ENCODE measurements at places on chromosomes 6 and 20.

DNA sequence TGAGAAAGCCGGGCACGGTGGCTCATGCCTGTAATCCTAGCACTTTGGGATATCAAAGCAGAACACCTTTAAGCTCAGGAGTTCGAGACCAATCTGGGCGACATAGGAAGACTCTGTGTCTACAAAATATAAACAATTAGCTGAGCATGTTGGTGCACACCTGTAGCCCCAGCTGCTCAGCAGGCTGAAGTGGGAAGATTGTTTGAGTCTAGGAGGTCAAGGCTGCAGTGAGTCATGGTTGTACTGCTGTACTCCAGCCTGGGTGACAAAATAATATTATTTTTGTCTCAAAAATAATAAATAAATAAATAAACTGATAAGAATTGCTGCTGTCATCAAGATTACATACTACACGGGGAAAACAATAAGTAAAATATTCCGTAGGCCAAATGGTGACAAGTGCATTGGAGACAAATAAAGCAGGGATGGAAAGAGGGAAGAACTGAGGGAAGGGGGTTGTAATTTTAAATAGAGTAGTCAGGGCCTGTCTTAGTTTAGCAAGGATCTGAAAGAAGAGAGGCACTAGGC, 14.0 kb upstream of the TOP1 start:
- DNase-seq = no peak

DNA sequence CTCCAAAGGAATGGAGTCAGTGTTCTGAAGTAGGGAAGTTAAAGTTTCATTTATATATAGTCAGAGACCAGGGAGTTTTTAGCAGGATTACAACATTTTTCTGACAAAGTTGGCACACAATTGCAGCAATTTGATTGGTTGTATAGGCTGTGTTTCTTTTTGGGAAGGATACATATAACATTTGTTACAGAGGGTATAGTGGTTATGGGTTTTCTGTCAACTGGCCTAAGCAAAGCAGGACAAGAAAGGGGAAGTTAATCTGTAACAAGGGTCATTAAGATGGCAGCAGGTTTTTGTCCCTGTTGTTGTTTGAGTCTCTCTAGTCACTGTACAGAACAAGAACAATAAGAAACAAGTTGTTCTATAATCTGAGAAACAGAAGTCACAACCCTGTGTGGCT, 41.4 kb downstream of the TPD52L1 start:
- DNase-seq = no peak

DNA sequence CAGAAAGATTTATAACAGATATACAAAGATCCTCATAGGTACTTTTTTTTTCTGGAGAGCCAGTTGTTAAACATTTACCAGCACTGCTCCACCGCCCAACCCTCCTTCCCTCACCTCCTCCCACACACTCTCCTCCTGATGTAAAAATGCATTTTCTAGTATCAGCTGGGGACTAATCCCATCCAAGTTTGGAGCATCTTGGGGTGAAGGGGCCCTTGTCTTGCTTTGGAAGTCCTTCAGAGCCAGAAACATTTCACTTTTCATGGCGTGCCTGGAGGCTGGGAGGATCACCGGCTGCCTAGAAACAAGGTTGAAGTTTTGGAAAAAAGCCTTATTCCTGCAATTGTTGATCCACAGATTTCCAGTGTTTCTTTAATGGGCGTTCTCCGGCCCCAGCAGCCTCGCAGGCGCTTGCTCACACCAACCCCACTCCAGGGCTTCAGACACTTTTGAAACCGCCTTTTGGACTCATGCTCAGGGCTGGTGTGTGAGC, 165.1 kb upstream of the AFDN start:
- DNase-seq = no peak

DNA sequence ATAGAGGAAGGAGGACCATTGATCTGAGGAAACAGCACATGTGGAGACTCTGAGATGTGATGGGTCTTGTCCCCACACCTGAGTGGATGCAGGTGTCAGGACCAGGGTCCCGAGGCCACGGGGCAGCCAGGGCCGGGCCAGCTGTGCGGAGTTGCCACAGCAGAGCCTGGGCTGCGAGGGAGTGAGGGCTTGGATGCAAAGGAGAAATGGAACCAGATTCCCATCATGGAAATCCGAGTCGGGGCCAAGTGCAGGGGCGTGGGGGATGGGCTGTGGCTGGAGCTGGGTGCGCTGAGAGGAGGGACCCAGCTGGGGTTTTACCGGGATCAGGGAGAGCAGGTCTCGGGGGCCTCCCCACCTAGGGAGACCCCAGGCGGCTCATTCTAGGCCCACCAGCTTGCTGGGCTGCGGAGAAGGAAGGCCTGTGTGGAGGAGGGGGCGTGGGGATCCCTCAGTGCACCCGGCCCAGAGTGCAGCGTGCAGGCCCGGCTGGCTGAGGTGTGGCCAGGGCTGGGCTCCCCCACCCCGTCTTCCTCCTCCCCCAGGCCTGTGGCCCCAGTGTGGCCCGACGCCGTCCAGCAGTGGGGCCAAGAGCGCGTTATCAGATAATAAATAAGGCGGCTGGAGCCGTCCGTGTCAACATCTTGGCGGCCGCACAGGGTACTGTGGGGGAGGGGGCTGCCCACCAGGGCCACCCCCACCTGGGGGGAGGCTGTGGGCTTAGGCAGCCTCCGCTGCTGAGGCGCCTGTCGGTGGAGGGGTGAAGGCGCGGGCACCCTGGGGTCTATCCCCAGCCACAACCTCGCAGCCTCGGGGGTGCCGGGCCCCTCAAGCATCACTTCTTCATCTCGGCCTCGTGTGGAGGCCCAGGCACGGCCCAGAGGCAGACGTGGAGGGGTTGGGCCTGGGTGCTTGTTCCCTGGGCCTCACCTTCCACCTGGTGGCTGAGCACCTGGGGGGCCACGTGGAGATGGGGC, 17.2 kb downstream of the GATA5 start:
- DNase-seq = no peak

DNA sequence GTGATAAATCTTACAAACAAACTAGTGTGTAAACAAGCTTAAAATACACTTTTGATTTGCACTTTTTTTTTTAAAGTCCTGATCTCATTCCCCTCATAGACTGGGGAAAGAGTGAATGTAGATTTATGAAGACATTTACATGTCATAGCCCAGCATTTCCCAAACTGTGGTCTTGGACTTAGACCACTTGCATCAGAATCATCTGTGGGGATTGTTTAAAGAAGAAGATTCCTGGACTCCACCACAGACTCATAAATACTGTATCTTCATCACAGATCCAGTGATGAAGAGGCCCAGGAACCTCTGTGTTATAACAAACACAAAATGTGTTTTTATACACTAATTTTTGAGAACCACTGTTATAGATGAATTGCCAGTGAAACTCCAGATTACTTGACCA, 99.5 kb downstream of the KCNQ5 start:
- DNase-seq = no peak

GRCh38 chr20:58605292-58606065, 45.6 kb upstream of the STX16 start:
- DNase-seq = no peak

DNA sequence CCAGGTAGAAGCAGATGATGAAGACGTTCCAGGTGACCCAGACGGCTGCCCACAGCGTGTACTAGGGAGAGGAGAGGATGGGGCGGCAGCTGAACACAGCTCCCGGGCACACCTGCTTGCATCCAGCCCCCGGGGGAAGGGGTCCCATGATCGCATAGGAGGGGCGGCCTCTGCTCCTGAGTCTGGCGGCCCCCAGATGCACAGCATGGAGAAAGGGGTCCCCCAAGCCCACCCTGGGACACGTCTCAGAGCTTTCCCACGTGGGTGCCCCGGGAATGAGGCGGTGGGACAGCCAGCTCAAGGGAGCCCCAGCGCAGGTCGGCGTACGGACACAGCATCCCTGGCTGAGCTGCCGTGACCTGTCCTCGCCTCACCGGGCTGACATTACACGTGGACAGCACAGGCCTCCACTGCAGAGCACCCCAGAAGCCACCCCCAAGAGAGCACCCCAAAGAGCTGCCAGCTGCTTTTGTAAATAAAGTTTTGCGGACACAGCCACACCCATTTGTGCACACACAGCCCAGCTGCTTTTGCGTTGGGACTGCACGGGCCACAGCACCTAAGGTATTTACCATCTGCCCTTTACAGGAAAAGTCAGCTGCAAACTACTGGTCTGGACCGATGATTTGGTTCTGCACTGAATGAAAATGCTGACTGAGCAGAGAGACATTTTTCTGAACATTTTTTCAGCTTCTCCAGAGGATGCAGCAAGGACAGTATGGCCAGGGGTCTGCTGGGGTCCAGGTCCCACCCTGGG, 5.2 kb downstream of the NKAIN4 start:
- DNase-seq = no peak

GRCh38 chr6:164887660-164888059, 421.7 kb downstream of the C6orf118 start:
- no peak for DNase-seq

GRCh38 chr6:125748406-125749172, 843 bp upstream of the HEY2 start:
- no peak for DNase-seq

GRCh38 chr6:32589596-32590449, at the start of gene HLA-DRB1:
HLA-DRB1 (minus strand) TSS chr6:32589848; CDS start chr6:32589742, 106 bp downstream.
- no peak for DNase-seq

DNA sequence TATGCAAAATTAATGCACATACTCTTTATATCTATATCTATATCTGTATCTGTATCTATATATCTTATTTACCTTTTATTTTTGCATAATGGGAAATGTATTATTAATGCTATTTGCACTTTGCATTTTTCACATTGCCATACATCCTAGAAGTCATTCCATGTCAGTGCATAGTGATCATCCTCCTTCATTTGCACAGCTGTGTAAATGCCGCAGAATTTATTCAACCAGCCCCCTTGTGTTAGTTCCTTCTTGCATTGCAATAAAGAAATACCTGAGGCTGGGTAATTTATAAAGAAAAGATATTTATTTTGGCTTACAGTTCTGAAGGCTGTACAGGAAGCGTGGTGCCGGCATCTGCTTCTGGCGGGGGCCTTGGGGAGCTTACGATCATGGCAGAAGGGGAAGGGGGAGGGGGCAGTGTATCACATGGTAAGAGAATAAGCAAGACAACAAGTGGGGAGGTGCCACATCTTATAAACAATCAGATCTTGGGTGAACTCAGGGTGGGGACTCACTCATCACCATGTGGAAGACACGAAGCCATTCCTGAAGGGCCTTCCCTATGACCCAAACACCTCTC, 101.9 kb upstream of the RNF24 start:
- no peak for DNase-seq
